ENCODE measurements at places on chromosomes 5 and 9. TPM values are rescaled to one million over a fixed set of nuclear protein-coding genes. Genes with fewer than 3 reads are reported as not detected.

- no peaks in the 10 kb centered on the region for H3K4me1 ChIP-seq
- H3K27ac ChIP-seq: no peak overlapping the region
- no peaks in the 10 kb centered on the region for H3K27me3 ChIP-seq
Observed at GRCh38 chr5:158814521-158814920, 285.2 kb downstream of the EBF1 start.

DNA sequence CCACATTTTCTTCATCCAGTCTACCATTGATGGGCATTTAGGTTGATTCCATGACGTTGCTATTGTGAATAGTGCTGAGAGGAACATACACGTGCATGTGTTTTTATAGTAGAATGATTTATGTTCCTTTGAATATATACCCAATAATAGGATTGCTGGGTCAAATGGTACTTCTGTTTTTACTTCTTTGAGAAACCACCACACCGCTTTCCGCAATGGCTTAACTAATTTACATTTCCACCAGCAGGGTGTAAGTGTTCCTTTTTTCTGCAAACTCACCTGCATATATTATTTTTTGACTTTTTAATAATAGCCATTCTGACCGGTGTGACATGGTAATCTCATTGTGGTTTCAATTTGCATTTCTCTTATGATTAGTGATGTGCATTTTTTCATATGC, 82.2 kb upstream of the RFX3 start:
- no peaks in the 10 kb centered on the region for H3K27me3 ChIP-seq
- no peak overlapping the region for H3K4me3 ChIP-seq
- no peaks in the 10 kb centered on the region for H3K36me3 ChIP-seq
- no peak overlapping the region for H3K27ac ChIP-seq

- H3K27me3 ChIP-seq: no peaks in the 10 kb centered on the region
- no peak for DNase-seq
- H3K27ac ChIP-seq: peak overlapping the region; percentile 90
- H3K36me3 ChIP-seq: no peaks in the 10 kb centered on the region
- H3K4me3 ChIP-seq: peak overlapping the region; percentile 75
- H3K4me1 ChIP-seq: peaks cover 4% of the 10 kb centered on the region
Observed at GRCh38 chr9:19232823-19233194, 2.3 kb downstream of the DENND4C start.

GRCh38 chr5:133240425-133241091, 188.7 kb downstream of the HSPA4 start:
- H3K27ac ChIP-seq: no peak overlapping the region
- H3K4me3 ChIP-seq: no peak overlapping the region
- H3K4me1 ChIP-seq: no peaks in the 10 kb centered on the region
- no peak for DNase-seq
- H3K27me3 ChIP-seq: no peaks in the 10 kb centered on the region

DNA sequence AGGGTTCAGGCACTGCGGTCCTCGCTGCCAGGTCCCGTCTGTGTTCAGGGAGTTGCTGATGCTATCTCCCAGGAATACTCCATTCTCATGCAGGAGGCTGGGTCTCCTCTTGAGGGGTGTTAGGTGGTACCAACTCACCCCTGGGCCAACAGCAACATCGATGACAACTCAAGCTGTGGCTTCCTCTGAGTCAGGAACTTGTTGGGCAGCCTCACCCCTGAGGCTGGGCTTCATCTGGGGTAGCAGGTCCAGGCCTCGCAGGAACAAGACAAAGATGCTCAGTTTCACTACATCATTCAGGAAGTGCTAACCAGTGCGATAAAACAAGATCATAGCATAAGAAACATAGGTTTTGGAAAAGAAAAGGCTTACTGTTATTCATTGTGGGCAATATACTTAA, 125.9 kb downstream of the SYK start:
- no peak for DNase-seq
- no peak overlapping the region for H3K4me3 ChIP-seq
- no peaks in the 10 kb centered on the region for H3K36me3 ChIP-seq

DNA sequence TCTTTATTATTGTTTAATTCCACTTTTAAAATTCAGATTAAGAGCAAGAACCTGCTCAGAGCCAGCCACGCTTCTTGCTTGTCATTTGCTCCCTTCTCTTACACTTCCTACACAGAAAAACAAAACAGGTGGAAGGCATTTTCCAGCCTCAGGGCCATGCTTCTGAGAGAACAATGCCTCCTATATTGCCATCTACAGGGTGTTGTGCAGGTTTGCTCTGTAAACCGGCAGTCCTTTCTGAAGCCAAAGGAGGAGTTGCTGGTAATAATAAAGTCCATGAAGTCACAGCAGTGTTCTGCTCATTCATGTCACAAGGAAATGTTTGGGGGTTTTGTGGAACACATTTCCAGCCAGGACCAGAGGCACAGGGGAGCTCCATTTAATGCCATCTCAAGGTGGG, 16.1 kb upstream of the PRLR start:
- no peak overlapping the region for H3K4me3 ChIP-seq
- H3K36me3 ChIP-seq: no peaks in the 10 kb centered on the region
- no peaks in the 10 kb centered on the region for H3K27me3 ChIP-seq
- peak; percentile 25 for DNase-seq

DNA sequence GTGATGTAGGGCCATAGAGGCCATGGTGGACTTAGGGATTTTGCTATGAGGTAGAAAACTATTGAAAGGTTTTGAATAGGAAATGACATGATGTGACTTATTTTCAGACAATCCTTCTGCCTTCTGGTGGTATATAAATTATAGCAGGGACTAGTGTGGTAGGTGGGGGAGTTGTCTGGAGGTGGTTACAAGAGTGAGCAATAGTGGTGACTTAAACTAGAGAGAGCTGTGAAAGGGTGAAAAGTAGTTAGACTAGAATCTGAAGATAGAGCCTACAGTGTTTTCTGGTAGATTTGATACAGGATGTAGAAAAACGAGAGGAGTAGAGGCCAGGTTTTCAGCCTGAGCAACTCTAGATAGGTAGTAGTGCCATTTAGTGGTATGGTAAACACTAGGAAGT, 32.3 kb downstream of the NAA35 start:
- DNase-seq: no peak
- no peaks in the 10 kb centered on the region for H3K27me3 ChIP-seq
- H3K4me3 ChIP-seq: no peak overlapping the region
- H3K4me1 ChIP-seq: no peaks in the 10 kb centered on the region
- no peaks in the 10 kb centered on the region for H3K36me3 ChIP-seq

- H3K36me3 ChIP-seq: no peaks in the 10 kb centered on the region
- no peak overlapping the region for H3K4me3 ChIP-seq
- peaks cover 4% of the 10 kb centered on the region for H3K4me1 ChIP-seq
- peaks cover 31% of the 10 kb centered on the region for H3K27me3 ChIP-seq
Observed at GRCh38 chr9:119372951-119373350, 3.7 kb upstream of the BRINP1 start.

- no peak overlapping the region for H3K4me3 ChIP-seq
- no peak for DNase-seq
- H3K36me3 ChIP-seq: no peaks in the 10 kb centered on the region
- no peak overlapping the region for H3K27ac ChIP-seq
- no peaks in the 10 kb centered on the region for H3K4me1 ChIP-seq
Observed at GRCh38 chr5:42982107-42982622, 58.0 kb downstream of the ANXA2R start.

DNA sequence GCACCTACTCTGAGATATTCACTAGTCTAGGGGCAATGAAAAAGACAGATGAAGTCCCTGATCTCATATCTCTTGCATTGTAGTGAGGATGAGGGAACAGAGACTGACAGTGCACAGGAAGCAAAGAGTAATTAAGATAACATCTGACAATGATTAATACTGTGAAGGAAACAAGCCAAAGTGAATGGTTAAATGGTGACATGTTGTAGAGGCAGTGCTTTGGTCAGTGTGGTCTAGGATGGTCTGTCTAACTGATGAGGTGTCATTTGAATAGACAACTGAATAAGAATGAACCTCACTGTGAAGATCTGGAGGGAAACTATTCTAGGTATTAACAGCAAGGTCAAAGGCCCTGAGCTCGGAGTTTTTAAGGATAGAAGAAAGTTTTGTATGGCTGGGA, 333.3 kb upstream of the GRIA1 start:
- no peaks in the 10 kb centered on the region for H3K4me1 ChIP-seq
- H3K4me3 ChIP-seq: no peak overlapping the region
- no peaks in the 10 kb centered on the region for H3K36me3 ChIP-seq
- no peaks in the 10 kb centered on the region for H3K27me3 ChIP-seq
- no peak overlapping the region for H3K27ac ChIP-seq
- DNase-seq: no peak

DNA sequence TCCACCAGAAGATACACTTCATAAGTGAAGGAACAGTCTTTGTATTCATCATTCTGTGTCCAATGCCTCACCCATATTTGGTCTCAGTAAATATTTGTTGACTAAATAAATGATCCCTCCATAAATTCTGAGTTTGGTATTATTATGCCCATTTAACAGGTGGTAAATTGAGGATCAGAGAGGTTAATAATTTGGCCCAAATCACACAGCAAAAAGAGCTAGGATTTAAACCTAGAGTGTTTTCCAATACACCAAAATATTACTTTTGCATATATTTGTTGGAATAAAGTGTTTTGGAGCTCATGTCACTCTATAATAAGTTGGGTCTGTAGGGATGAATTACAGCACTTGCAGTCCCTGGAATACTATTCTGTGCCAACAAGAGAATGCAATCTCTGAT, 470.3 kb downstream of the ARHGEF28 start:
- no peak for DNase-seq
- H3K36me3 ChIP-seq: no peaks in the 10 kb centered on the region
- H3K27me3 ChIP-seq: no peaks in the 10 kb centered on the region
- no peak overlapping the region for H3K4me3 ChIP-seq
- peaks cover 5% of the 10 kb centered on the region for H3K4me1 ChIP-seq
- no peak overlapping the region for H3K27ac ChIP-seq

DNA sequence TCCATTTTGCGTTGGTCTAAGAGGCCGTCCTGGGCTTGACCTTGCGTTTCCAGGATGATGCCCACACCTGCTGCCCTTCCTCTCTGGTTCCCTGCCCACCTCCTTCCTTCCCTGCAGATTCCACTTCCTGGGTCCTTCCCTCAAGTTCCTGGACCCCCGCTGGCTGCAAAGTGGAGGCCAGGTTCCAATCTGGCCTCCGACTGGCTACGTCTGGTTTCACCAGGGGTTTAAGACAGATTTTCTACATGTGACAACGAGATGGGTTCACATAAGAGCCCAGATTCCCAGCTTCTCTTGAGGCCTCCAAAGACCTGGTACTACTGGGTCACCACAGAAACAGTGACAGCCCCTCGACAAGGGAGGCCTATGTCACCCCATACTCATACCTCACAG, 2.1 kb downstream of the MGAT4B start:
- no peak overlapping the region for H3K4me3 ChIP-seq
- peaks cover 51% of the 10 kb centered on the region for H3K4me1 ChIP-seq
- H3K27ac ChIP-seq: peak overlapping the region; percentile 100
- no peaks in the 10 kb centered on the region for H3K36me3 ChIP-seq

DNA sequence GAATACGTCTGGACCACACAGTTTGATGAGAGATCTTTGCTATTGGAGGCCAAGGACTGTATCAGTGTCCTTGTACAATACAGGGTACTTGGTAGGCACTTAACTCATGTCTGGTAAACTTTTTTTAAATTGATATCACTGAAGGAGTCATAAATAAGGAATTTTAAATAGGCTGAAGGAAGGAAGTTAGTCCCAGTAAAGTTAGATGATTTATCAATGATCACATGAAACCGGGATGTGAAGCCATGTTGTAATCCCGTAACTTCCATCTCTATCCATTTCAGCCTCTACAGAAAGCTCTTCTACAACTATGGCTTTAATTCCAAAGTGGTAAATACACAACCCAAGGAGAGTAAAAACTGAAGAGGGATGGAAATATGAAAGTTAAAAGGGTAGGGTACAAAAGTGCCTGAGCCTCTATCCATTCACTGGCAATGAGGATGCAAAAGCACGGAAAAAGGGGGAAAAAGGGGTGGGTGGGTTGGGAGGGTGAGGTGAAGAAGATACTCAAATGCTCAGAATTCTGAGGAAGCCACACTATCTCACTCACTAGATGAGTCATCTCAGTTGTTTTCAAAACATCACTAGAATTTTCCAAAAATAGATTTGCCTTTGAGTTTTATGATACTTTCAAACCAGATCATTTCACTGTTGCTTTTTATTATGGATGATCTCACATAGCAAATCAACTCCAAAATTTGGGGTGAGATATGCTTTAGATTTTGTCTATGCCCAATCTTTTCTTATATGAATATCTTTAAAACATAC, 1053.5 kb downstream of the NR2F1-AS1 start:
- no peaks in the 10 kb centered on the region for H3K27me3 ChIP-seq
- no peak overlapping the region for H3K4me3 ChIP-seq
- DNase-seq: no peak
- H3K36me3 ChIP-seq: no peaks in the 10 kb centered on the region

- H3K27ac ChIP-seq: peak overlapping the region; percentile 80
- peaks cover 18% of the 10 kb centered on the region for H3K4me1 ChIP-seq
- no peaks in the 10 kb centered on the region for H3K36me3 ChIP-seq
- no peaks in the 10 kb centered on the region for H3K27me3 ChIP-seq
Observed at GRCh38 chr5:172622091-172623046, 18.7 kb upstream of the NEURL1B start.

DNA sequence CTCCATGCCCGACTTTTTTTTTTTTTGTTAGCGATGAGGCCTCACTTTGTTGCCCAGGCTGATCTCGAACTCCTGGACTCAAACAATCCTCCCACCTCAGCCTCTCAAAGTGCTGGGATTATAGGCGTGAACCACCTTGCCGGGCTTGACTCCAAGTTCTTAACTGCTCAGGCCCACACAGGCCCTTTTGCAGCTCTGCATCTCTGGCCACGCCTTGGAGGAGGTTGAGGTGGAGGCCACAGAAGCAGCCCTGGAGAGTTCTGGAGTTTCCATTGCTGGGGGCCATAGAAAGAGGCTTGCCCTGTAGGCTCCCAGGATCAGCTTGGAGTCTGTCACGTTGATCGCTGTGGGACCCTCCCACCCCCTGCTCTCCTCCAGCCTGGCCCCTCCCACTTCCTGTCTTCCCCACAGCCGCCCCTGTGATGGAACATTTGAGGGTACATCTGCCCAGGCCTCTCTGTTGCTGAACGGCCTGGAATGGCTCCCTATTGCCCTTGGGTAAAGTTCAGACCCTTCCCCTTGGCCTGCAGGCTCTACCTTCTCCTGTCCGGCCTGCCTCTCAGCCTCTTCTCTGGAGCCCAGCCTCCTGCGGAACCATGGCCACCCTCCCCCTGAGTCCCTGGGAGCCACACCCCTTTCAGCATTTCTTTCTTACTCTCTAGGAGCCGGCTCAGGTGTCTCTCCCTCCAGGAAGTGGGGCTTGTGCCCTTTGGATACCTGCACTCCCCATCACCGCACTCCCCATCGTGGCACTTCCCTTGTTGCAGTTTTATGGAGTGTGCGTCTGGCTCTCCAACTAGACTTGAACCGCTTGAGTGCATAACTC, 30.4 kb upstream of the IER5L start:
- no peaks in the 10 kb centered on the region for H3K36me3 ChIP-seq
- no peaks in the 10 kb centered on the region for H3K27me3 ChIP-seq
- no peak overlapping the region for H3K27ac ChIP-seq
- no peak for DNase-seq

GRCh38 chr9:94156348-94157049, 72.2 kb downstream of the PTPDC1 start:
- DNase-seq: no peak
- no peaks in the 10 kb centered on the region for H3K36me3 ChIP-seq
- H3K4me3 ChIP-seq: no peak overlapping the region
- no peaks in the 10 kb centered on the region for H3K27me3 ChIP-seq
- peaks cover 4% of the 10 kb centered on the region for H3K4me1 ChIP-seq

NUTM2F gene
- not detected for total RNA-seq

FAM221B gene
- total RNA-seq: not detected

GCNT4 gene
- total RNA-seq: 12.5 TPM

PCDHGA11 gene
- total RNA-seq: 4.0 TPM

PIP5K1B gene
- 63.0 TPM for total RNA-seq

FBN2 gene
- 0.79 TPM for total RNA-seq

MYMK gene
- total RNA-seq: not detected

SMIM15 gene
- total RNA-seq: 14.2 TPM

CCNJL gene
- total RNA-seq: 29.8 TPM

SPINK6 gene
- total RNA-seq: not detected

PROB1 gene
- total RNA-seq: 0.60 TPM

TAF11L12 gene
- total RNA-seq: not detected

BTNL8 gene
- total RNA-seq: 156 TPM

GNA14 gene
- total RNA-seq: 64.9 TPM

All from transverse colon (tissue), 4 donors.